Stimulated activated CD8-positive, alpha-beta memory T cell treated with anti-CD3 and anti-CD28 coated beads, Interleukin-4, amount 100 ng/mL, for 4 hours (primary cell): ENCODE measurements at places on chromosomes 3 and 15.

DNA sequence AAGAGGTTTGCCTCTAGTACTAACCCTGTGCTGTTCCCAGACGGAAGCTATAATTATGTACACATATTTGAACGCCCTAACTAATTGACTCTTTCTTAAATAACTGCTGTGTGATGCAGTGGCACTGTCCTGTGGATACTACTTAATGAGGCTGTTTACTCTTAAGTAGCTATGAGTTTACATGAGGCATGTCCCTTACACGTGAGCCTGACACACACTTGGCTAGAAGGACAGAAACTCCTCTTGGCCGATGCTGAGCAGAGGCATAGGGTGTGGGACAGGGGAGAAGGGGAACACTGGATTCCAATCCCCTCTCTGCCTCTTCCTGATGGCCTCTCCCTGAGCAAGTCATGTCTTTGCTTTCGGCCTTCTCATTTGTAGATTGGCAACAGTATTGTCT, 21.9 kb downstream of the EHD4 start:
- no peak for DNase-seq

DNA sequence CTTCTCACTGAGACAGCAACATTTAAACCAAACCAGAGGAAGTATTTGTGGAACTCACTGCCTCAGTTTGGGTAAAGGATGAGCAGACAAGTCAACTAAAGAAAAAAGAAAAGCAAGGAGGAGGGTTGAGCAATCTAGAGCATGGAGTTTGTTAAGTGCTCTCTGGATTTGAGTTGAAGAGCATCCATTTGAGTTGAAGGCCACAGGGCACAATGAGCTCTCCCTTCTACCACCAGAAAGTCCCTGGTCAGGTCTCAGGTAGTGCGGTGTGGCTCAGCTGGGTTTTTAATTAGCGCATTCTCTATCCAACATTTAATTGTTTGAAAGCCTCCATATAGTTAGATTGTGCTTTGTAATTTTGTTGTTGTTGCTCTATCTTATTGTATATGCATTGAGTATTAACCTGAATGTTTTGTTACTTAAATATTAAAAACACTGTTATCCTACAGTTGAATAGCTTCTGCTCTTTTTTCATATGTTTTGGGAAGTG, 23.3 kb downstream of the CLDN18 start:
- DNase-seq, result no peak

GRCh38 chr15:80343554-80343992, 60.6 kb upstream of the ARNT2 start:
- no peak for DNase-seq

GRCh38 chr15:83061680-83062079, 5.4 kb downstream of the BTBD1 start:
- DNase-seq, result no peak

- DNase-seq, result no peak
Measured at GRCh38 chr15:58704155-58704865, 45.2 kb downstream of the ADAM10 start.

- DNase-seq, result no peak
Measured at GRCh38 chr3:183875411-183875810, 9.3 kb downstream of the PARL start.

DNA sequence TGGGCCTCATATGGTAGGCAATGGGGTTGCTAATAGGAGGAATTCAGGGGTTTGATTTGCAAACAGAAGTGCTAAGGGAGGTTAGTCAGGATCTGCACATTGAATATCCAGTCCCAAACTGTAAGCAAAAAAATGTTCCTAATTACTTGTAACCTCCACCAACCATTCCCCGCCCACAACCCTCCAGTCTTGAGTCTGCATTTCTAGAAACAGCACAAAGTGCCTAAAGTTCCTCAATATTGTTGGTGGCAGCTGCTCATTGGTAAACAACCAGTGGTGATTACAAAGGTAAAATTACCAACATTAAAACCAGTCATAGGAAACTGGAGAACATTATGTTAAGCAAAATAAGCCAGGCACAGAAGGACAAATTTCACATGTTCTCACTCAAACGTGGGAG, 18.9 kb downstream of the HDC start:
- DNase-seq, result no peak

- DNase-seq, result no peak
Measured at GRCh38 chr3:16427103-16427965, 86.2 kb downstream of the RFTN1 start.

DNA sequence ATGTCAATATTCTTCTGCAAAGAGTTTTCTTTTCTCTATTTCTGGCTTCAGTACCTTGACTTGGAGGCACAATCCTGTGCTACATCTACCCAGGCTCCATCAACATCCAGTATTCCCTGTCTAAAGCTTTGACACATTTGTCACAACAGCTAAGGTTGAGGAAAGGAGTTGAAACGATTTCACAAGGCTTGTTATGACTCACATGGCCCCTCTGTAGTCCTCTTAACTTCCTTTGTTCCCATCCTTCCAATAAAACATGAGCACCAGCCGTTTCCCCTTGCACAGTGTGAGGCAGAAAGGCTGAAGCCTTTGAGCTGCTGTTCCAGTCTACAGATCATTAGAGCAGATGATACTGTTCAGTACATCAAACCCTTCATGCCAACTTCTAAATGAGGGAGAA, 163.0 kb upstream of the TMCO5A start:
- DNase-seq, result no peak

- DNase-seq, result no peak
Measured at GRCh38 chr3:122092460-122093165, 37.5 kb downstream of the CD86 start.

GRCh38 chr3:113623324-113623723, 73.1 kb downstream of the USF3 start:
- DNase-seq, result no peak

DNA sequence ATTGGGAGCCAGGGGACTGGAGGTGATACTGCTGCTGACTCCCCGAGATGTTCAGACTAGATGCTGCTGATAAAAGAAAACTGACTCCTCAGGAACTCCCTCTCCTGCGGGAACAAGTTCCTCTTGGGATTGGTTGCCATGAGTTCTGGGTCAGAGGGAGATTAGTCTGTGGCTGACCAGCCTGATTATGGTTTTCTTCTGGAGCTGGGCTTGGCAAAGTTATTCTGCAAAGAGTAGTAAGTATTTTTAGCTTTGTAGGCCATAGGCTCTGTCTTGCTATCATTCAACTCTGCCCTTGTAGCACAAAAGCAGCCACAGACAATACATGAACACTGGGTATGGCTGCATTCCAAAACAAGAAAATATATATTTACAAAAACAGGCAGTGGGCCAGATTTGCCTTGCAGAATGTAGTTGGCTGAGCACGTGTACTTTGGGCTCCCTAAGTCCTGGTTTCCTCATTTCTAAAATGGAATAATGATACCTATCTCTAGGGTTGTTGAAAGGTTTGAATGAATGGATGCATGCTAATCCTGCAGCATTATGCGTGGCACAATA, 796.8 kb downstream of the AGBL1 start:
- no peak for DNase-seq

- no peak for DNase-seq
Measured at GRCh38 chr15:93035953-93036810, 52.8 kb downstream of the RGMA start.

DNA sequence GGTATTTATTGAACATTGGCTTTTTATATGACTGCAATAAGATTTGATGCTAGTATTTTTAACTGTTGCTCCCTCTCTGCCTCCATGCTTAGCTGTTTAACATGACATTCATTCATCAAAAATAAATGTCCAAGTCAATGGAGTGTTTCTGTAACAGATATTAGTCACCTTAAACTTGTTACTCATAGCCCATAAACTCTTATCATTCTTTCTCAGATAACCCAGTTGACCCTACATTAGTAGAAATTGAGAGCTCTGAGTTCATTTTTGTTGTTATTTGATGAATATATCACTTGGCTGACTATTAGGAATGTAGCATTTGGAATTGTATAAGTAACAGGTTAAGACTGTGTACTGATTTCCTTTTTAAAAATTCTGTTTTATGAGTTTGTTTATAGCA, 201.1 kb downstream of the UBE2E2 start:
- no peak for DNase-seq

DNA sequence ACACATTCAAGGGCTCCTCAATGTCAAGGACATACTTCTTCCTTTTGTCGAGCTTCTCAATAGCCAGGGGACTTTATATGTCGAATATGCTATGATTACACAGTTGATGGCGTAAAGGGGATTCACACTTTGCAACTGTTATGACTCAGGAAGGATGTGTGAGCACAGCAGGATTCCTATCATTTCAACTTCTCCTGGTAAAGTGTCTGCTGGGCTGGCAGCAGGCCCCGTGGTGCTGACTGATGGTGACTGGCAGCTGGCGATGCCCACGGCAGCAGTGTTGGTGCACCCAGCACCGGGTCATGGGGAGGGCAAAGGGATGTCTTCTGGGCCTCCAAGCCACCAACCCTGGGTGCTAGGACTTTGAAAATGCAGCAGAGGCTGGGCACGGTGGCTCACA, 44.8 kb upstream of the GNB5 start:
- DNase-seq, result no peak

- no peak for DNase-seq
Measured at GRCh38 chr15:70633103-70633831, 130.1 kb downstream of the UACA start.
